ENCODE measurements at places on chromosomes 2 and 18.

DNA sequence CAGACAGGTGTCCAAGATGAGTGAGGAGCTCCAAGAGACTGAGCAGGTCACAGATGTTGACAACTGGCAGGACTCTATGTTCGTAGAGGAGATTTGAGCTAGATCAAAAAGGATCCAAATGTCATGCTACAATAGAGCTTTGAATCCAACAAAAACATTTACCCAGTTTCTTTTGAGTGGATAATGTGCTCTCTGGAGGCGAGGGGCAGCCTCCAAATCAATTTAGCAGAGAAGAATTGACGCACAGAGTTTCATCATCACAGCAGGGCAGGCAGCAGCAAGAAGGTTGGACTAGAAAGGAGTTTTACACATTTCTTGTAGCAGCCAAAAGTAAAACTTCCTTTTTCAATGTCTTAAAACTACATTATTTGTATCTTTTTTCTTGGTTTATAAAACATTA lies 653.0 kb downstream of the RNF144A start:
- no peak for DNase-seq

DNA sequence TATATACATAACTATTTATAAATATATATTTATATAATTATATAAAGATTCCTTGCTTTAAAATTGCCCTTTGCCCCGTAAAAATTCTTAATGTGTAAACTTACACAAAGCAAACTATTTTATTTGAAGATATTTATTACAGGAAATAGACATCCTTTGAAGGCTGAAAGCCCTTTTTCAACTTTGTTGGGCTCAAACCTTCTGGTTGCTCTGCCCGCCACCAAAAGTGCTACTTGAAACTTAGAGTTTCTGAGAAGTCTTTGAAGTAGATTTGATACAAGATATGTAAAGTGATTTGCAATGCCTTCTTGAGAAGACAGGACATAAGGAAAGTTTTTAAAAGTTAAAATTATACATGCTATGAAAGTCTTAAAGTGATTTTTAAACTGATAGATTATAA lies 36.6 kb upstream of the METAP1D start:
- DNase-seq, result no peak

- DNase-seq, result no peak
Observed at GRCh38 chr2:147999126-147999525, 21.4 kb downstream of the ORC4 start.

DNA sequence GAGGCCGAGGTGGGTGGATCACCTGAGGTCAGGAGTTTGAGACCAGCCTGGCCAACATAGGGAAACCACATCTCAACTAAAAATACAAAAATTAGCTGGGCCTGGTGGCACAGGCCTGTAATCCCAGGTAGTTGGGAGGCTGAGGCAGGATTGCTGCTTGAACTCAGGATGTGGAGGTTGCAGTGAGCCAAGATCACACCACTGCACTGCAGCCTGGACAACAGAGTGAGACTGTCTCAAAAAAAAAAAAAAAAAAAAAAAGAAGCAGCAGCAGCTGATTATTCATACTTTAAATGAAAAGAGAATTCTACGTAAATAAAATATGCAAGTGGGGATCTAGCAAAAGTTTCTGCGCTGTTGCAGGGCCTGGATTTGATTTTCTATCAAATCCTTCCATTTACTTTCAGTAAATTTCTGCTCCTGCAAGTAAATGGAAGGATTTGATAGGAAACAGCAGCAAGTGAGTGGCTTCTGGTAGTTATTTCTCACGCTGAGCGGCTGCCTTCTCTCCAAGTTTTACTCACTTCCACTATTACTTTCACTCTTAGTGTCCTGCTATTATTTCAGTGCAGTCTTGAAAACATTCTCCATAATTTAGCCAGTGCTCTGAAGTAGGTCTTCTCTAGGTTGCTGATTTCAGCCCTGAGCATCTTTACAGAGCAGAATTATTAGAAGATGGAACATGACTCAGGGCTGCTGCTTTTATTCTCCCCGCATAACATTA lies 68.4 kb downstream of the SLC16A14 start:
- no peak for DNase-seq

- DNase-seq, result no peak
Observed at GRCh38 chr2:96108151-96108540, 8.2 kb downstream of the ADRA2B start.

- DNase-seq, result no peak
Observed at GRCh38 chr2:158486970-158487325, 30.2 kb downstream of the PKP4 start.

DNA sequence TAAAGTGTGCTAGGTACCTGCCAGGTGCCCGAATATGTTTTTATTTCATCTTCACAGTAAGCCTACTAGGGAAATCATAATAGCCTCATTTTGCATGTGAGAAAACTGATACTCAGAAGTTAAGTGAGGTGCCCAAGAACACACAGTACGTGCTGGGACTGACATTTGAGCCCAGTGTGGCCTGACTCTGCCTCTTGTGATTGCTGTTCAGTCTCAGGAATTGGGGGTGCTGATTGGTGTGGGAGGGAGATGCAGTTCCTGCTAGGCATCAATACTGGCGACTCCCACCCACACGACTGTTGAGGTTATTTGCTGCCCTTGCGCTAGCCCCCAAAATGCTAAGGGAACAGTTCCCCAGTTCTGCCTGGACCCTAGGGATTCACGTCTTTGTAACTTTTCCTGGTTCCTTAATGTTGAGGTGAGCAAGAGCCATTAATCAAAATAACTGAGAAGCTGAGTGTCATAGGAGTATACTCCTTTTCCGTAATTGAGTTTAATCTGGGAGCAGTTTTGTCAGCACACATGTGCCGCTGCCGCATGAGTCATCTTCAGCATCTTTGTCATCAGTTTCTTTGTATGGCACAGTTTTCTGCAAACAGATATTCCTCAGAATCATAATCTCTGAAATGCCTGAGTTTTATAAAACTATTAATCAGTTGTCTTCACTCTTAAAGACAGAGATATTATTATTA lies 120.7 kb downstream of the NCK2 start:
- no peak for DNase-seq

- no peak for DNase-seq
Observed at GRCh38 chr18:59140302-59140885, 710 bp downstream of the SEC11C start.

DNA sequence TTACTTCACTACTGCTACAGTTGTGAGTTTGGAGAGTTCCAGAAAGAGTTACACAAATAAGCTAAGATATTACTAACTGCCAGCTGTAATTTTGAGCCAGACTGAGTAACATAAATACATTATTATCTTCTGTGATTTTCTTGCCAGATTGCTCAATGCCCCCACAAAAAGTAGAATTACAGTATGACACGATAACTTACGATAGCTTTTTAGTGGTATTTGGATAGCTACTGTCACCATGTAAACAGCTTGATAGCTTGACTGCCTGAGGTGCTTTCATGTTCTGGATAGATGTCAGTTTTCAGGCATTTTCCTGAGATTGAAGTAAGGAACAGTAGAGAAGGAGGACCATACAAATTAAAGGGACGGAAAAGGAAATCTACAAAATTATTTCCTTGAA lies 533.3 kb downstream of the SOCS6 start:
- DNase-seq, result no peak

- no peak for DNase-seq
Observed at GRCh38 chr2:229900012-229900411, 21.8 kb downstream of the TRIP12 start.

- no peak for DNase-seq
Observed at GRCh38 chr2:68238955-68239822, 13.1 kb downstream of the PPP3R1 start.

DNA sequence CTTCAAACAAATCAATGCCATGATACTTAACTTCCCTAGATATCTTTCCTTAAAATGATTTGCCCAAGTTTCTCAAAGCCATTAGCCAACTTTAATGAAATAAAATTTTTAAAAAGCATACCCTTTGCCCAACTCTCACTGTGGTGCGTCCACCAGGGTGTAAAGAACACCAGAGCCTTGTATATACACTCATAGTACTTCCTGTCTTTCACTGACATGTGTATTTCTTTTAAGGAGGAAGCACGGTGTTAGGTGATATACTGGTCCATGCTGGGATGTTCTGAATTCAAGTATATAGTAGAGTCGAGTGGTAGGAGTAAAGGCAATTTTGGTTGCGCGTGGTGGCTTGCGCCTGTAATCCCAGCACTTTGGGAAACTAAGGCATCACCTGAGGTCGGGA lies 22.7 kb downstream of the AAK1 start:
- no peak for DNase-seq

GRCh38 chr2:39419282-39420223 lies 17.5 kb downstream of the MAP4K3 start:
- no peak for DNase-seq

DNA sequence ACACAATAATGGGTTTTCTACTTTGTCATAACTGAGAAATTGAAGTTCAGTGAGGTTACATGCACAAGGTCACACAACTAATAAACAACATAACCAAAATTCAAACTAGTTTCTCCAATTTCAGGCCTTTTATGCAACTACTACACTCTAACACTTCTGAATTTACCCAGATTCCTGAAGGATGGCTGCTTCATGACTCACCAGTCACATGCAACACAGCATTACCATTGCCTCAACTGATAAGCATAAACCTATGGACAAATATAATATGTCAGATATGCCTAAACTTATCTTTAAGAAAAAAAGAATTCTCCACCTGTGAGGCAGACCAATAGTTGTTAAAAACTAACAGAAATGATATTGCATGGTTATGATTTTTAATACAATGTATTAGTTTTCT lies 586.5 kb upstream of the SLC8A1 start:
- DNase-seq, result no peak

GRCh38 chr18:75433098-75433497 lies 5.6 kb upstream of the SMIM21 start:
- no peak for DNase-seq

GRCh38 chr2:184527058-184527457 lies 71.3 kb upstream of the ZNF804A start:
- no peak for DNase-seq

- no peak for DNase-seq
Observed at GRCh38 chr2:230809677-230810251, 55.0 kb upstream of the ITM2C start.

DNA sequence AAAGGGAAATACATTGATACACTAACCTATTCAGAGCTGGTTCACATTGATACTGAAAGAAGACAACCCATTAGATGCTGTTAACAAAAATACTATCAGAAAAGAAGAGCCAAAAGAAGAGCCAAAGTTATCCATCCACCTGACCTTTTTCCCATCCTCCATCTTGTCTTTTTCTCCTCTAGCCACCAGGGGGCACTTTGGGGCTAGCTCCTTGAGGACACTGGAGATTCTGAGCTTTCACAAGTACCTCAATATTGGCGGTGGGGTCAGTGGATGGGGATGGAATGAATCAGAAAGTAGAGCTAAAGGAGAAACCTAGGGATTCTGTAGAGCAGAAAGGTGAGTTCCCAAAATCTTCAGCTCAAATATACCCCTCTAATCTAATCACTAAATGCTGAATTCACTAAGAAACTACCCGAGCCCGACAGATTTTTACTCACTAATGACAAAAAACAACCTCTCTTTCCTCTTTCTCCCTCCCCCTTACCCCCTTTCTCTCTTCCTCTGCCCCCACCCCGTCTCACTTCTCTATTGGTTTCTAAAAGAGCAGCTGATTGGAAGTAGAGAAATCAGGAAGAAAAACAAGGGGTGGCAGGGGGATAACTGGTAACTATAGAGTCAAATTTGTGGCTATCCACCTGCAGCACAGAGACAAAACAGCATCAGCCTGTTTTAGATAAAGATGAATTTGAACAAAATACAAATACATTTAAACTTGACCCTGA lies 203.3 kb downstream of the TCF4 start:
- DNase-seq, result no peak

DNA sequence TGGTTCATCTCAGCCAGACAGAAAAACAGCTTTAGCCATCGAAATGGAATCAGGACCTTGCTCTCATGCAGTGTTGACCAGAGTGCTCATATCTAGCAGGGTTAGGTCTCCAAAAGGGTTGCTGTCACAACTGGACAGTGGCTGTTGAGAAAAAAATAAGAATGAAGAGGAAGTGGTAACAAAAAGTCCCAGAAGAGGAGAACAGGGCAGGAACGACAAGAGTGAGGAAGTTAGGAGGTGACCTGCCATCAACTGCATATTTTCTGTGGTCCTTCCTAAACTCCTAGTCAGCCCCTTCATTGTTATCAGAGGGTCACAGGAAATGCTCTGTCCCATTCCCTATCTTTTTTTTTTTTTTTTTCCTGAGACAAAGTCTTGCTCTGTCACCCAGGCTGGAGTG lies 188.1 kb upstream of the LINC00305 start:
- DNase-seq, result no peak

DNA sequence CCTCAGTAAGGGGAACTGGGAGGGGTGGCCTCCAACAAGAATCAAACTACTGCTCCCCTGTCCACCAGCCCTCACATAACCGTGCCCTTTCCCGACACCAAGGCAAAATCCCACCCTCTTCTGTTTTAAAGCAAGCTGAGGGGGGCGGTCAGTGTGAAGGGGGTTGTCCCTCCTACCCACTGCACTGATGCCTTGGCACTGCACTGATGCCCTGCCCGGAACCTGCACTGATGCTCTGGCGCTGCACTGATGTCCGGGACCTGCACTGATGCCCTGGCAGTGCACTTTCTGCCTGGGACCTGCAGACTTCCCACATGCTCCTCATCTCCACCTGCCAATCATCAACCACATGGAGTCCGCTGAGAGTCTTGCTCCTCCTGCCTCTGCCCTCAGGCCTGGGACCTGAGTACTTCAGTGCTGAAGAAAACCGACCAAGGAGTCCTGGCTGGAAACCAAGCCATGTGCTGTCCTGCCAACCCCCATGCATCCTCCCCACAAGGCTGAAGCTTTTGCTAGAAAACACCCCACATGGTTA lies 179.5 kb downstream of the SMAD2 start:
- DNase-seq, result no peak

DNA sequence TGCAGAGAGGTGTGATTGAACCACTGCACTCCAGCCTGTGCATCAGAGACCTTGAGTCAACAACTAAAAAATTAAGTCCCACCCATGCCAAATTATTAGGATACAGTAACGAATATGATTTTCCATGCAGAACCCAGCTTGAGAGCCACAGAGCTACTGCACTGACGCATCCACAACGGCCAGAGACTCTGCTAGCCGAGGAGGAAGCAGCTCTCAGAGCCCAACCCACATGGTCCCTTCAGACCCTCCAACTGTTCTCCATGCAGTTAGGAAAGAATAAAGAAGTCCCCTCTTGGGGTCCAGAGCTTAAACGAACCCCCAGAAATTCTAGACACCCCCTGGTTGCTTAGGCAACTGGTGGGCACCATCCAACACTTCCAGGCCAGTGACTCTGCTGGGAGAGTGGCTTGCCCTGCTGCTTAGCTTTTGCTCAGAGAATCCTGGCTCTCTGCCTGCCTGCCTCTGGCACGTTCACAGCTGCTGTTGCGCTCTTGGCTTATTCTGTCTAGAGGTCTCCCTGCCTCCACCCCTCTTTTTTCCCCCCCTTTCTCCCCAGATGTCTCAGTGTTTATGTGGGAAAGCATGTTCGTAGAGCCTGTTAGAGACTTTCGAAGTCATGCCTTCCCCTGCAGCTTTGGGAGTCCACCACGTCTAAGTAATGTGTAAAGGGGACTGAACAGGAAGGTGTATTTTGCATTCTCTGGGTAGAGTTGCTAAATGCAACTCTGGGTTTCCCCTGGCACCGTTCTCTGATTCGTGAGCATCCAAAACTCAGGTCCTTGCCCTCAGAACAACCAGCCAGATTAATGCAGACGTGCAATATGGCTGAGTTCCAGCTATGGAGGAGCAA lies 26.0 kb upstream of the SP3 start:
- peak; percentile 75 for DNase-seq

Data from urinary bladder (tissue), 4 donors.